ENCODE measurements at places on chromosomes 5 and 9. TPM values are rescaled to one million over a fixed set of nuclear protein-coding genes. Genes with fewer than 3 reads are reported as not detected.
A peak's percentile ranks its signal among the peaks of the same experiment; 100 is the strongest.

Gene HRH2
- 8.0 TPM for polyA plus RNA-seq

Gene C7
- polyA plus RNA-seq, result not detected

GRCh38 chr5:150746-151145, 40.5 kb upstream of the LRRC14B start:
- no peak for DNase-seq
- no peaks in the 10 kb centered on the region for H3K36me3 ChIP-seq
- H3K4me3 ChIP-seq, result no peak overlapping the region
- no peak overlapping the region for H3K27ac ChIP-seq
- no peaks in the 10 kb centered on the region for H3K4me1 ChIP-seq
- H3K27me3 ChIP-seq, result no peaks in the 10 kb centered on the region

DNA sequence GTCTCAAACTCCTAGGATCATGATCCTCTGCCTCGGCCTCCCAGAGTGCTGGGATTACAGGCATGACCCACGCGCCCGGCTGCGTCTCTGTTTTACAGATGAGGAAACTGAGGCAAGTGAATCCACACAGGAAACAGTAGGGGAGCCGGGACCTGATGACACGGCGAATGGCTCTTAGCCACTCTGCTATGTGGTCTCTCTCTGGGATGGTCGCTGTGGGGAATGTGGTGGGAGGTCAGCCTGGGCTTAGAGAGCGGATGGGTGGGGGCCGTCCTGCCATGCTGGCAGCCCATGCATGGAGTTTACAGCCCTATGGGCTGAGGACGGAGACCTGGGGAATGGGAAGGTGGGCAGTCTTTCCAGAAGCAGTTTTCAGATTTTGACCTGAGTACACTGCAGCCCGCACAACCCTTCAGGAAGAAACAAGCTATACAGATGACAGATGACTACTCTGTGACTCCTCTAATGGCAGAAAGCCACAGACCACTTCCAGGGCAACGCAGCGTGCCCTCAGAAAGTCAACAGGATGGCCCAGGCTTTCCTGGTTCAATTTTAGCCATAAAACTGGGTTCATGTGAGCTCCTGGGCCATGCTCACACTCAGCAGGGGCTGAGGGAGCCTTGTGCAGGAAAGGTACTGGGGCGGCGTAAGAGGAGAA, 136.1 kb upstream of the RAPGEF1 start:
- no peak for DNase-seq
- H3K4me3 ChIP-seq, result no peak overlapping the region
- no peaks in the 10 kb centered on the region for H3K4me1 ChIP-seq
- H3K27me3 ChIP-seq, result no peaks in the 10 kb centered on the region
- no peak overlapping the region for H3K27ac ChIP-seq

DNA sequence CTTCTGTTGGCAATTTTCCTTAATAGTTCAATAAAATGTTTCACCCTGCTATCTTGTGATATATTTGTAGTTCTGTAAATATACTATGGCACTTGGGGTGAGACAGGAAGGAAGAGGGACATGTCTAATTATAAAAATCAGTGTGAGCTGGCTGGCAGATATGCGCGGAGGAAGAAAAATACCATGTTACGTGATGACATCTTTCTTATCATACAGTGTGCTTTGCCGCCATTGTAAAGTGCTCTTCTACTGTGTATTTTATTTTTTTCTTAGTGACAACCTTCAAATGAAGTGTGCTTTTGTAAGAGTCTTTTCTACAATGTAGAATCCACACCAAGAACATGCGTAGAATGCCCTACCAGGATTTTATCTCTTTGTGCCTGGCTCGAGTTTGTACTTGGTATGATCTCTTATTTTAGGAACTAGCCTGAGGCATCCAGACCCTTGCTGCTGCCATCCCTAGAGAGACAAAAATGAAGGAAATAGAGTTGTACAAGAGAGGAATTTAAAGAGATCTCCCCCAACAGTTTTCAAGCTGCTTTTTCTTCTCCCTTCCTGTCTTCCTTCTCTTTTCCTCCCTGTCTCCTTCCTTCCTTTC, 46.7 kb upstream of the RIOK2 start:
- no peaks in the 10 kb centered on the region for H3K4me1 ChIP-seq
- H3K27me3 ChIP-seq, result no peaks in the 10 kb centered on the region
- H3K27ac ChIP-seq, result no peak overlapping the region
- H3K4me3 ChIP-seq, result no peak overlapping the region
- no peaks in the 10 kb centered on the region for H3K36me3 ChIP-seq

Gene PCDHGA7
- polyA plus RNA-seq, result not detected

- H3K27me3 ChIP-seq, result no peaks in the 10 kb centered on the region
- no peak overlapping the region for H3K27ac ChIP-seq
- DNase-seq, result no peak
- H3K4me1 ChIP-seq, result no peaks in the 10 kb centered on the region
- no peaks in the 10 kb centered on the region for H3K36me3 ChIP-seq
Observed at GRCh38 chr5:142478113-142478512, 153.3 kb upstream of the SPRY4 start.

DNA sequence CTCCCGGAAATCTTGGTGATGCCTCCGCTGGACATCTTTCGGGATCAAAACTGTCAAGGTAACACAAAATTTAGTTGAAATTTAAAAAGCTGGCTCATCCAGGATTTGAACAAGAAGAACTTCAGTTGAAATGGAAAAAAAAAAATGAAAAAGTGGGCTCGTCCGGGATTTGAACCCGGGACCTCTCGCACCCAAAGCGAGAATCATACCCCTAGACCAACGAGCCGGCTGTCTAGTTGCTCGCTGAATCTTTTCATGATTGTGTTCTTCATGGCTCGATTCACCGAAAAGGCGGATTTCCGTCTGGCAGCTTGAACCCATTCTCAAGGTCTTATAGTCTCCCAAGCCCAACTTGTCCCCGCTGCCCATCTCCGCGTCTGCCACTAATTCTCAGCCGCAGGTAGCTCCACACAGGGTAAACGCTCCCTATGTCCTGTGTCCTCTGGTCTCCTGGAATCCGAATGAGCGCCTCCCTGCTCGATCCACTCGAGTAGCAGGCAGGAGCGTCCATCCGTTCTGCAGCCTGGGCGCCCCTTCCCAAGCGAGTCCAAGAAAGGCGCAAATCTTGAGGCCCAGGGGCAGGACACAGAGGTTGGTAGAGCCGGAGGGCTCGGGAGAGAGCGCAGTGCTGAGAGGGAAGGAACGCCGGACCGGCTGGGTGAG, 16.2 kb downstream of the TRIM7 start:
- no peaks in the 10 kb centered on the region for H3K36me3 ChIP-seq
- H3K4me1 ChIP-seq, result peaks cover 5% of the 10 kb centered on the region
- no peaks in the 10 kb centered on the region for H3K27me3 ChIP-seq

Gene SCGB3A2
- polyA plus RNA-seq, result not detected

Gene BNIP1
- 5.8 TPM for polyA plus RNA-seq

DNA sequence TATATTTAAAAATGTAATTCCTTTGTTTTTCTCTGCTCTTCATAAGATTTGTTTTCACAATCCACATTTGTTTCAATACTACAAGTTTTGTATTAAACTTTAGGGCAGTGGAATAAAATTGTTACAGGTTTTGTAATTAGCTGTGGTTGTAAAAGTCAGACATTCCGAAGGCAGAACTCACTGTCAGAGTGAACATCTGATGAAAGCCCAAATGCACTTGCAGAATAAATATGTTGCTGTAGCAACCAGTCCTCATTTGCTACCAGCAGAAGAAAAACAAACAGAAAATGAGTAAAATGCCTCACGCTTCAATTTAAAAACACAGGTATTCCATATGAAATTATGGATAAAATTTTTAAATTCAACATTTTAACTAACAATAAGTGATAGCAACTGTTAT, 740.1 kb upstream of the FAM174A start:
- H3K27me3 ChIP-seq, result no peaks in the 10 kb centered on the region
- H3K36me3 ChIP-seq, result no peaks in the 10 kb centered on the region

Gene PCDHA12
- not detected for polyA plus RNA-seq

- no peak overlapping the region for H3K4me3 ChIP-seq
- no peaks in the 10 kb centered on the region for H3K27me3 ChIP-seq
- no peak for DNase-seq
- H3K4me1 ChIP-seq, result no peaks in the 10 kb centered on the region
Observed at GRCh38 chr9:124263800-124264426, 6.2 kb downstream of the NEK6 start.

- H3K27me3 ChIP-seq, result no peaks in the 10 kb centered on the region
- H3K36me3 ChIP-seq, result no peaks in the 10 kb centered on the region
- no peak overlapping the region for H3K27ac ChIP-seq
- H3K4me3 ChIP-seq, result no peak overlapping the region
- H3K4me1 ChIP-seq, result no peaks in the 10 kb centered on the region
Observed at GRCh38 chr5:82642313-82642712, 364.2 kb upstream of the RPS23 start.

DNA sequence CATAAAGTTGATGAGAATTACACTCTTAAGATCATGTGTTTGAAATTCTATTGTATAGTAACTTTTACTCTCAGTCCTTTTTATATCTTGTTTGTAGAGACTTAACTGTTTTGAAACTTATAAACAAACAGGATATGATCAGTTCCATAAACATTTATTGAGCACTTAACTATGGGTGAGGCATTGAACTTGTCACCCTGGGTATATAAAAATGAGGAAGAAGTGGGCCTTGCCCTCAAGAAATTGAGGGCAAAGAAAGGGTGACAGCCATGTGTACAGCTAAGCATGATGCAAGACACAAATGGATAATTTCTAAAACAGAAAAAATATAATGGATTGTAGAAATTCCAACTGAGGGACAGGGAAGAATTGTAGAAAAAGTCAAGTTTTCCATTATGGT, 15.7 kb downstream of the UNC13B start:
- H3K4me1 ChIP-seq, result no peaks in the 10 kb centered on the region
- no peaks in the 10 kb centered on the region for H3K36me3 ChIP-seq
- H3K27me3 ChIP-seq, result no peaks in the 10 kb centered on the region

Gene IFNA2
- polyA plus RNA-seq, result not detected

Gene ATP10B
- polyA plus RNA-seq, result not detected

GRCh38 chr9:113151696-113152630, 1.2 kb downstream of the SLC31A2 start:
- no peaks in the 10 kb centered on the region for H3K27me3 ChIP-seq
- no peaks in the 10 kb centered on the region for H3K36me3 ChIP-seq
- H3K4me1 ChIP-seq, result peaks cover 15% of the 10 kb centered on the region
- H3K27ac ChIP-seq, result peak overlapping the region; percentile 73
- peak overlapping the region; percentile 78 for H3K4me3 ChIP-seq
- DNase-seq, result peak; percentile 17

Gene HDAC3
- 100 TPM for polyA plus RNA-seq

- no peak overlapping the region for H3K4me3 ChIP-seq
- no peaks in the 10 kb centered on the region for H3K4me1 ChIP-seq
- no peaks in the 10 kb centered on the region for H3K27me3 ChIP-seq
- H3K36me3 ChIP-seq, result no peaks in the 10 kb centered on the region
- H3K27ac ChIP-seq, result no peak overlapping the region
Observed at GRCh38 chr5:5140479-5141338, 579 bp downstream of the ADAMTS16 start.

GRCh38 chr9:86342269-86342668, 11.9 kb downstream of the TUT7 start:
- no peak for DNase-seq
- H3K4me3 ChIP-seq, result no peak overlapping the region
- no peak overlapping the region for H3K27ac ChIP-seq
- peaks cover 20% of the 10 kb centered on the region for H3K36me3 ChIP-seq

Gene ZER1
- polyA plus RNA-seq, result 37.6 TPM

GRCh38 chr5:174083056-174083827, 37.7 kb downstream of the NSG2 start:
- H3K27me3 ChIP-seq, result no peaks in the 10 kb centered on the region
- no peaks in the 10 kb centered on the region for H3K36me3 ChIP-seq
- H3K4me1 ChIP-seq, result no peaks in the 10 kb centered on the region
- H3K27ac ChIP-seq, result no peak overlapping the region
- no peak overlapping the region for H3K4me3 ChIP-seq

Gene PSAT1
- 20.6 TPM for polyA plus RNA-seq

GRCh38 chr9:35906923-35907699, 1.1 kb downstream of the HRCT1 start:
- H3K27ac ChIP-seq, result no peak overlapping the region
- peaks cover 71% of the 10 kb centered on the region for H3K4me1 ChIP-seq
- peaks cover 3% of the 10 kb centered on the region for H3K27me3 ChIP-seq
- DNase-seq, result no peak
- no peaks in the 10 kb centered on the region for H3K36me3 ChIP-seq

- H3K4me1 ChIP-seq, result no peaks in the 10 kb centered on the region
- H3K27ac ChIP-seq, result no peak overlapping the region
- H3K27me3 ChIP-seq, result no peaks in the 10 kb centered on the region
- H3K36me3 ChIP-seq, result no peaks in the 10 kb centered on the region
- DNase-seq, result no peak
Observed at GRCh38 chr9:124788542-124789217, 11.7 kb downstream of the OLFML2A start.

DNA sequence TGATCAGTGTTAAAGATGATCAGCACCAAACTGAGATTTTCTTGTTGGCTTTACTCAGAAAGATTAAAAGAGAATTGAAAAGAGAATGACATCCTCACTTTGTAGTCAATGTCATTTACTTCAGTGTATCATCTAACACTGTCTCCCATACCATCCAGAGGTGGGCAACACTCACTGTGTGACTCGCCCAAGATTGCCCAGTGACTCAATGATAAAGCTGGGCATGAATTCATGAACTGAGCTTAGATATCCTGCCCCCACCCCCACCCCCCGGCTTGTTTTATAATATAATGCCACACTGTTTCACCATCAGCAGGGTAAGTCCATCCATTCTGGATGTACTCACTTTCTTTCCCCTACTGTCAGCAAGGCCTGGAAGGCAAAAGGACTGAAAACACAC, 242.2 kb downstream of the FAM114A2 start:
- H3K4me1 ChIP-seq, result no peaks in the 10 kb centered on the region
- no peaks in the 10 kb centered on the region for H3K36me3 ChIP-seq
- DNase-seq, result no peak
- H3K27ac ChIP-seq, result no peak overlapping the region
- no peaks in the 10 kb centered on the region for H3K27me3 ChIP-seq
- no peak overlapping the region for H3K4me3 ChIP-seq

Gene MSH3
- polyA plus RNA-seq, result 10.5 TPM

- H3K27me3 ChIP-seq, result no peaks in the 10 kb centered on the region
- no peak for DNase-seq
- H3K4me3 ChIP-seq, result no peak overlapping the region
- H3K4me1 ChIP-seq, result no peaks in the 10 kb centered on the region
- no peaks in the 10 kb centered on the region for H3K36me3 ChIP-seq
- H3K27ac ChIP-seq, result no peak overlapping the region
Observed at GRCh38 chr5:162288647-162289296, 221.2 kb downstream of the GABRG2 start.

DNA sequence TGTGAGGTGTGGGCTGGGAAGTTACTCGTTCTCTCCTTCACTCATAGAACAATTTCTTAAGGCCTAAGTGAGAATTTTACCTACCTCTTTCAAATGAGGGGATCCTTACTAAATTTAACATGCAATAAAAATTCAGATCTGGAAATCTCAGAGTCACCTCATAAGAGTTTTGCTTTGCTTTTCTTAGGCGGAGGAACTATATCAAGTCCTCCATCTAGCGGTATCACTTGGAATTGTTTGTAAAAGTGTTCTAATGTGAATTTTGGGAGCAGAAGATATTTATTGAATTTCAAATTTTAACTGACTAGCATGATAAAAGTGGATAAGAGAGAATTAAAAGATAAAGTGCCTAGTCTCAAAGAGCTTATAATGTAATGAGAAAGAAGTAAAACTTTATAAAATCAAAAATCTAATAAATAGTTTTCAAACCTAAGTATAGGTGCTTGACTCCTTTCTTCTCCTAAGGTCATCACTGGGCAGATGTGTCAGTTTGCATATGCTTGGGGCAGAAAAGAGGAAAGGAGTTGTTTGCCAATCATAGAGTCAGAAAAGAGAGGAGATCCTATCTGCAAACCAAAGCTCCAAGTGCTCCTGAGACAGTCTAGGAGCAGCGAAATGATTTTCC, 145.7 kb upstream of the DAB2 start:
- H3K27ac ChIP-seq, result no peak overlapping the region
- H3K36me3 ChIP-seq, result no peaks in the 10 kb centered on the region
- H3K27me3 ChIP-seq, result no peaks in the 10 kb centered on the region
- no peak overlapping the region for H3K4me3 ChIP-seq
- no peak for DNase-seq
- no peaks in the 10 kb centered on the region for H3K4me1 ChIP-seq
